Stimulated activated CD4-positive, alpha-beta T cell treated with anti-CD3 and anti-CD28 coated beads, Interleukin-15, amount 100 ng/mL, for 1 hour (primary cell): ENCODE measurements at places on chromosomes 5 and 9.

DNA sequence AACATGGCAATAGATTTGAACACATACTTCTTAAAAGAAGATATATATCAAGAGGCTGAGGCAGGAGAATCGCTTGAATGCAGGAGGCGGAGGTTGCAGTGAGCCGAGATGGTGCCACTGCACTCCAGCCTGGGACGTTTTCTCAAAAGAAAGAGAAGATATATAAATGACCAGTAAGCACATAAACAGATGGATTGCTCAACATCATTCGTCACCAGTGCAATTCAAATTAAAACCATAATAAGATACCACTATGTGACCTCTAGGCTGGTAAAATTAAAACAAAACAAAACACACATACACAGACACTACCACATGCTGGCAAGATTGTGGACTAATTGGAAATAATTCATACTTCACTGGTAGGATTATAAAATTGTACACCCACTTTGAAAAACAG, 5.3 kb upstream of the TXN start:
- no peak for DNase-seq

DNA sequence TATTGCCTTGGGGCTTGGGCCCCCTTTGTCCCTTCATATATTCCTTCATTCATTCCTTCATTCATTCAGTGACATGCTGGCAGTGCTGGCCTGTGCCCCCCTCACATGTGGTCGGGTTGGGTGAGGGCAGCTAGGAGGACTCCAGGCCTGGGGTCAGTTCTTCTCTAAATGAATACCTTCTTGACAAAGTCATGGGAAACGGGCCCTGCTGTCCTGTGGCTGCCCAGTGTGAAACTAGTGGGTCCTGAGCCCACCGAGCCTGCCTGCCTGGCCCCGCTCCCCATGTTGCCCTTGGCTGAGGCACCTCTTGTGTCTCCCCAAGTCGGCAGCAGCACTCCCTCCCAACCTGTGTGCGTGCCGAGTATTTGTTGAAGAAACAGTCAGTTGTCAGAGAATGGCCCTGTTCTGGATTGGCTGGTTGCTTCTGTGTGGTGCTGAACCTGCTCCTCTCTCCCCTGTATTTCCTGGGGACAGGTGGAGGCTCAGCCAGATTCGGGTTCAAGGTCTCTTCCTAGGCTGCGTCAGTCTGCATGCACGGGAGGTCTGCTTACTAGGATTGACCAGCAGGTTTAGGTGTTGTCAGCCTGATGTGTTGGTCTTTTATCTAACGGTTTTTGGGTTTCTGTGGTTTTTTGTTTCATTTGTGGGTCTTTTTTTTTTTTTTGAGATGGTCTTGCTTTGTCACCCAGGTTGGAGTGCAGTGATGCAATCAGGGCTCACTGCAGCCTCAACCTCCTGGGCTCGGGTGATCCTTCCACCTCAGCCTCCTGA, 3.0 kb upstream of the CEL start:
- no peak for DNase-seq

DNA sequence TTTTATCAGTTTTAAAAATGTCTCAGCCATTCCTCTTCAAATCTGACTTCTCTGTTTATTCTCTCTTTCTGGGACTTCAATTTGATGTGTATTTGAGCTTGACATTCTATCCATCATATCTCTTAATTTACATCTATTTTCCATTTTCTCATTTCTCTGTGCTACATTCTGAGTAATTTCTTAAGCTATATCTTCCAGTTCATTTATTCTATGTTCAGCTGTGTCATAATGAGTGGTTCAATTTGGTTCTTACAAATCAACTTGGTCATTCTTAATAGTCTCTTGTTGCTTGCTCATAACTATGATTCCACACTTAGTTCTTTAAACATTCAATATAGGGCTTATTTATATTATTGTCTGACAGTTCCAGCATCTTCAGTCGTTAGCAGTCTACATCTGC, 16.9 kb downstream of the CKMT2 start:
- DNase-seq, result no peak

DNA sequence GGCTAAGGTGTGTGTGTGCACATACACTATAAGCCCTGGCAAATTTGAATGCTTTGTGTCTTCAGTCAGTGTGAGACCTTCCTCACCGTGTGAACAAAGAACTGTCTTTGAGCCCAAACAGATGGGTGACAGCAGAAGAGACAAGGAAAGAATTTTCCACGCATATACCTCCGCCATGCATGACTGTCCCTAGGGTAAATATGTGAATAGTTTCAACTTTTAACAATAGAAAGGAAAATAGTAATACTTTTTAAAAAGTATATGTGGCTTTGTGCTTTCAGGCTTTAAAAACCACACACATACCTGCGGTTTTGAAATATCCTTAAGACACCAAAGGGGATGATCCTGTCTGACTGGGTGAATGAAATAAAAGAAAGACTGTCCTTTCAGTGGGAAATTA, 438.6 kb upstream of the MPDZ start:
- DNase-seq, result no peak

DNA sequence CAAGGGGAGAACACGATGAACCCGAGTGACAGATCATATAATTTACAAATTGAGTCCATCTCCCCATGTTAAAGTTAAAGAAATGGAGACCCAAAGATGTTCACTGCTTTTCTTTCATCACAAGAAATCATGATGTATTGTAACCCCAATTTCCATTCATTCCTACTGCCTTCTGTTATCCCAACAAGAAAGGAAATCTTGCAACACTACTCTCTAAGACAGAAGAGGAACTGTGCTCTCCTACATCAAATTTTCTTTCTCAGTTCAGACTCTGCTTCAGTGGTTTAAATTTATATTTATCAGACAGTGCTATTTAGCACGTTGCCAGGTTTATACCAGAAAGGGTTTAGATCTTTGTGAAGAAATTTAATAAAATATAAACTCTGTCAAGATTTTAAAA, 83.8 kb upstream of the RASA1 start:
- DNase-seq, result no peak

GRCh38 chr9:120846251-120846889, 3.6 kb upstream of the PSMD5 start:
- DNase-seq, result no peak

DNA sequence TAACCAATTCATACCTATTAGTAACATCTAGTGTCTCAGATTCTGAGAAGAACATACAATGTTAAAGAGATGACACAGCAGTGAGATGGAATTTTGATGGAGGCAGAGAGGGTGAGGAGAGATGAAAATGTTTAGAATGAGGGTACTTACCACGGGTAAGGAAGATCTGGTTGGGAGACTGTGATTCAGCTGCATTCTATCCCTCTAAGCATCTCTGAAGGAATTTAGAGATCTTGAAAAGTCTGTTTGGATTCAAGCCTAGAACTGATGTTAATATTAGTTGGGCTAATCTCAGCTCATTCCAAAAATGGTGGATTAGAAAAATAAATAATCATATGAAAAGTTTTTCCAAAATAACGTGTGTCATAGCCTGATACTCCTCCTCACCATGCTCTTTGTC, 191.5 kb upstream of the CLINT1 start:
- DNase-seq, result no peak

DNA sequence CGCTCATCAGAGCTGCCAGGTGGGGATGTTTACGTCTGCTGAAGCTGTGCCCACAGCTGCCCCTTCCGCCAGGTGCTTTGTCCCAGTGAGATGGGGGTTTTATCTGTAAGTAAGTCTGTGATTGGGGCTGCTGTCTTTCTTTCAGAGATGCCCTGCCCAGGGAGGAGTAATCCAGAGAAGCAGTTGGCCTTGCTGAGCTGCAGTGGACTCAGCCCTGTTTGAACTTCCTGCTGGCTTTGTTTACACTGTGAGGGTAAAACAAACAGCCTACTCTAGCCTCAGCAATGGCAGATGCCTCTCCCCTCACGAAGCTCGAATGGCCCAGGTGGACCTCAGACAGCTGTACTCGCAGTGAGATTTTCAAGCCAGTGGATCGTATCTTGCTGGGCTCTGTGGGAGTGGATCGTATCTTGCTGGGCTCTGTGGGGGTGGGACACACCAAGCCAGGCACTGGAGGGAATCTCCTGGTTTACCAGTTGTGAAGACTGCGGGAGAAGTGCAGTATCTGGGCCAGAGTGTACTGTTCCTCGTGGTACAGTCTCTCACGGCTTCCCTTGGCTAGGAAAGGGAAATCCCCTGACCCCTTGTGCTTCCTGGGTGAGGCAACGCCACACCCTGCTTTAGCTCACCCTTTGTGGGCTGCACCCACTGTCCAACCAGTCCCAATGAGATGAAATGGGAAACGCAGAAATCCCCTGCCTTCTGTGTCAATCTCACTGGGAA, 530.1 kb upstream of the DMAC1 start:
- no peak for DNase-seq

GRCh38 chr5:5474961-5475360, 52.5 kb downstream of the ICE1 start:
- no peak for DNase-seq

DNA sequence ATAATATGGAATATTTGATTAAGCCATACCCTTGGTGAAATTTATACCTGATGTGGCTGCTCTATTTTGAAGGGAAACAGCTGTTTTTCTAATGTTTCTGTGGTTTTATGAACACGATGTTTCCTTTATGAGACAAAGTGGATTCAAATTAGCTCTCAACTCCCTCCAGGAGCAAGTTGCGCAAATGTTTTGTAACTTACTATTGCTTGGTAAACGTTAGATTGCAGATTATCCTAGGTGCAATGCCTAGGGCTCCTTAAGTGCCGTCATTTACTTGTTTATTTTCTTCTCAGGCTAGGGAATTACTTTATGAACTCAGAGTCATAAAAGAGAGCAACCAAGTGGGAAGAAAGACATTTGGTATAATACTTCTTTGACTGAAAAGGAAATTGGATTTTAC, 763.1 kb downstream of the TAF11L14 start:
- no peak for DNase-seq

GRCh38 chr5:103451261-103451660, 111.3 kb downstream of the NUDT12 start:
- DNase-seq, result no peak

- no peak for DNase-seq
Measured at GRCh38 chr5:154449786-154450185, 4.0 kb downstream of the SAP30L start.

- DNase-seq, result no peak
Measured at GRCh38 chr5:115738830-115739229, 77.6 kb downstream of the CDO1 start.

- no peak for DNase-seq
Measured at GRCh38 chr5:159211729-159212174, 2.4 kb upstream of the RNF145 start.

DNA sequence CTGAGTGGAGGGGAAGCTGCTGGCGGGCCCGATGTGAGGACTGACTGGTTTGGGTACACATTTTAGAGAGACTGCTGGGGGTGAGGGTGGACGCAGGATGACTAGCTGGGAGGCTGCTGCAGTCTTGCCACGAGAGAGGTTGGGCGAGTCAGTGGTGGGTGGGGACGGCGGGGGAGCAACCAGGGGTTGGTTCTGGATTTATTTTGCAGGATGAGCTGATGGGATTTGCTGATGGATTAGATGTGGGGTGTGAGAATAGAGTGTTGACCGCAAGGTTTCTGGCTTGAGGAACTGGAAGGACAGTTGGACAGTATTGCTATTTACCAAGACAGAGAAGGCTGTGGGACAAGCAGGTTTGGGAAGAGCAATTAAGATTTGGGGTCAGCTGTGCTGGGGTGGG, 5.8 kb upstream of the NDST1 start:
- no peak for DNase-seq

- no peak for DNase-seq
Measured at GRCh38 chr5:7478459-7478858, 82.5 kb downstream of the ADCY2 start.

DNA sequence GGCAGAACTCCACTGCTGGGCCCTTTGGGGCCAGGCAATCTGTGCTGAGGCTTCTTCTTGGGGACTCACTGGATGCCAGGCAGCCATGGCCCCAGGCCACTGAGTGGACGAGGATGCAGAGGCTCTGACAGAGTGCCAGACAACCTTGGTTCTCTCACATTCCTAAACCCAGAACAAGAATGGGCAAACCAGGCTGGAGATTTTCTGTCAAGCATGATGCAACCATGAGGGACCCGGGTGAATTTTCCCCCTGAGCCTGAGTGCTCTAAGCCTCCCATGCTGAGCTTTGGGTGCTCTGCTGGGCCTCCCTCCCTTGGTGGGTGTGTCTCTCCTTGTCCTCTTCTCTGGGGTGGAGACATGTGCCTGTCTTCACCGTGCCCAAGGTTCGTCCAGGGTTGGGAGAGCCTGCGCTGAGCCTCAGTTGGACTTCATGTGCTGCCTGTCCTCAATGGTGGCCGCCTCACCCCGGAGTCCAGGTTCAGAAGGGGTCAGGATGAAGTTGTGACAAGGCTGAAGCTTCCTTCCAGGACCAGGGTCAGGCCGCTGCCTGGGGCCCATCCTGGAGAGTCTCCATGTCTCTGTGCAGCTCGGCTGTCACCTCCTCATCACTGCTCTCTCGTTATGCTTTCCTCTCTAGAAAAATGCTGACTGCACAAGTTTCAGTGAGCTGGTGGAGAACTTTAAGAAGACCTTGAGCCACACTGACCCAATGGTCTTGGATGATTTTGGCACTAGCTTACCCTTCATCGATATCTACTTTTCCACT, 24.1 kb downstream of the PITX1 start:
- DNase-seq, result no peak

DNA sequence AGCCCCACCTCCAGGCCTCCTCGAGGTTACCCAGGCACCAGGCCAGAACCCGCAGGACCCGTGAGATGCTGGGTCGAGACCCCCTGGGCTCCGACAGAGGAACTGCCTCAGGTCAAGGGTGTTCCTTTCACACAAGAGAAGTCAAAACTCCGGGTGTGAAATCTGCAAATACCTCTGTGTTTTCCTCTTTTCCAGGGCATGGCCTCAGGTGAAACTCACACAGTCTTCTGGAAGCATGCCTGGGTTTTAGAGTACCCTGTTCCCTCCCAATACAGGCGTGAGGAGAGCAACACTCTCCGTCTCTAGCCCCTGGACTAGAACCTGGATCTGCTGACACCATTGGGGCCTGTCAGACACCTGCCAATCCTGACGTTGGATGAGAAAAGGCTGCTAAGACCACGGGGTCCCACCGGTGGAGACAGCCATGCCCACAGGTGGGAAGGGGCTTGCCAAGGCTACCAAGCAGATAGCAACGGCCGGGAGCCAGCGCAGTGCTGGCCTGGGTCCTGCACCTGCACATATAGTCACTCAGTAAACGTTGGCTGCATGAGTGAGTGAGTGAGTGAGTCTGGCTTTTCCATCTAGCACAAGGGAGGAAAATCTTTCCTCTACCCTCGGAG, 182.0 kb upstream of the PPP1R26 start:
- no peak for DNase-seq

DNA sequence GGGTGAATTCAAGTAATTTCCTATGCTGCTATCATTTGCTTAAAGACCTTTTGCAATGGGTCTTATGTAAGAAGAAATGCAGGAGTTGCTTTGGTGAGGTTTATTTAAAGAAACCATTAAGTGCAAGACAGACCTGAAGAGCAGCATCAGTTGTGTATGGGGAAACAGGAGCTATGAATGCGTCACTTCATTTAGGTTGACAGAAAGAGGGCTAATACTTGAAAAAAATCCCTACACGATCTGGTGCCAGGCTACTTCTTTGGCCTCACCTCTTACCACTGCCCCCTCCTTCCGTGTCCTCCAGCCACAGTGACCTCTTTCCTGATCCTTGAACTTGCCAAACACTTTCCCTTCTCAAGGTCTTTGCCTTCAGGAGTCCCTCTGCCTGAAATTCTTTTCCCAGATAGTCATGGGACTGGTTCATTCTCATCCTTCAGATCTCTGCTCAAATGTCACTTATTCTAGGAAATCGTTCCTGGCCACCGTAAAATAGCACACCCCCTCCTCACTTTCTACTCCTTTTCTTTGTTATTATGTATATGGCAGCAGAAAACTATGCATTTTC, 1.4 kb upstream of the JAK2 start:
- no peak for DNase-seq
